Activated naive CD8-positive, alpha-beta T cell treated with anti-CD3 and anti-CD28 coated beads, Interleukin-2, amount 10 ng/mL, durations not matched to agents 7 days and 5 days (primary cell): ENCODE measurements at places on chromosomes 3 and 15. TPM values are rescaled to one million over a fixed set of nuclear protein-coding genes. Genes with fewer than 3 reads are reported as not detected.

The FRMD5 gene
- 0.26 TPM for total RNA-seq

The LDHAL6B gene
- total RNA-seq: not detected

The CCR4 gene
- total RNA-seq: 17.5 TPM

GRCh38 chr3:106056931-106057330 is 188.1 kb upstream of the CBLB start:
- H3K4me1 ChIP-seq: peaks cover 7% of the 10 kb centered on the region
- H3K4me3 ChIP-seq: no peak overlapping the region
- no peaks in the 10 kb centered on the region for H3K27me3 ChIP-seq
- no peak overlapping the region for H3K27ac ChIP-seq
- H3K36me3 ChIP-seq: peaks cover 7% of the 10 kb centered on the region

- DNase-seq: peak; percentile 40
- peaks cover 78% of the 10 kb centered on the region for H3K27me3 ChIP-seq
- peaks cover 12% of the 10 kb centered on the region for H3K4me1 ChIP-seq
- peak within 1 kb of the TSS; percentile 31 for H3K27ac ChIP-seq
- peaks cover 3% of the 10 kb centered on the region for H3K36me3 ChIP-seq
These were observed at the start of gene MEGF11 for GRCh38 chr15:66253418-66254088. Gene MEGF11, minus strand, starts transcription at chr15:66253750. Its CDS starts 125,347 bp downstream, at chr15:66128403.

DNA sequence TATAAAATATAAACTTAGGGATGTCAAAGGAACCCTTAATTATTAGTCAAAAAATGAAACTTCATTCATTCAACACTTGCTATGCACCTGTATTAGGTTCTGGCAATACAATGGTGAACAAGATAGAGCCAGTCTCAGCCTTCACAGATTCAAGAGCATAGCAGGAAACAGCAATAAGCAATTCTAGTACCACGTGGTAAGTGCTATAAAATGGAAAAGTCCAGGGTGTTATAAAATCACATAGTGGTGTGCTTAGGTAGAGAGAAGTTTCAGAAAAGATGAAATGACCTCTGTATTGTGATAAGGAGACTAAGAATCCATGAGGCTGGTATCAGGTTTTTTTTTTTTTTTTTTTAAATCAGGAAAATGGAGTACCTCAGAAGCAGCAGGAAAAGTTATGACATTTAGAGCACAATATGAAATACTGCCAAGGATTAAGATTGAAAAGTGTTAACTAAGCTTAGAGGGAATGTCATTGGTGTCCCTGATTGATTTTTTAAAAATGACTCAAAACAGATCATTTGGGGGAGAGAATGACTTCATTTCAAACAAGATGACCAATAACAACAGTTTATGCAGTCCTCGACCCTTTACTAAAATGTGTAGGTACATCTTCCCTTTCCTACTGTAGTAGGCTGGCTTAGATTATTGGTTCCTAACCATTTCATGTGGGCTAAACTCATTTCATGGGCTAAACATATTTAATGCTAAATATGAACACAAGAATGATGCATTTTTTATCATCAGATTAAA is 5.0 kb downstream of the TOMM70 start:
- no peak overlapping the region for H3K4me3 ChIP-seq
- H3K4me1 ChIP-seq: peaks cover 41% of the 10 kb centered on the region
- no peak for DNase-seq
- no peaks in the 10 kb centered on the region for H3K27me3 ChIP-seq
- H3K36me3 ChIP-seq: peaks cover 12% of the 10 kb centered on the region

DNA sequence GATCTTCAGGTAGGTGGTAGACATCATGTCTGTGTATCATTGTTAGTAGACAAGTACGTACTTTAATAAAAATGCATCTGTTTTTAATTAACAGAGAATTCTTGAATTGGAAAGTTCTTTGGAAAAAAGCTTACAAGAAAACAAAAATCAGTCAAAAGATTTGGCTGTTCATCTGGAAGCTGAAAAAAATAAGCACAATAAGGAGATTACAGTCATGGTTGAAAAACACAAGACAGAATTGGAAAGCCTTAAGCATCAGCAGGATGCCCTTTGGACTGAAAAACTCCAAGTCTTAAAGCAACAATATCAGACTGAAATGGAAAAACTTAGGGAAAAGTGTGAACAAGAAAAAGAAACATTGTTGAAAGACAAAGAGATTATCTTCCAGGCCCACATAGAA is 149.1 kb upstream of the LRRFIP2 start:
- no peak for DNase-seq
- peaks cover 14% of the 10 kb centered on the region for H3K4me1 ChIP-seq
- no peak overlapping the region for H3K27ac ChIP-seq
- peaks cover 55% of the 10 kb centered on the region for H3K36me3 ChIP-seq

- no peak overlapping the region for H3K27ac ChIP-seq
- no peak overlapping the region for H3K4me3 ChIP-seq
- H3K36me3 ChIP-seq: no peaks in the 10 kb centered on the region
- no peaks in the 10 kb centered on the region for H3K4me1 ChIP-seq
- no peaks in the 10 kb centered on the region for H3K27me3 ChIP-seq
These were observed 76.0 kb downstream of the PTPRG start for GRCh38 chr3:61637088-61638051.

DNA sequence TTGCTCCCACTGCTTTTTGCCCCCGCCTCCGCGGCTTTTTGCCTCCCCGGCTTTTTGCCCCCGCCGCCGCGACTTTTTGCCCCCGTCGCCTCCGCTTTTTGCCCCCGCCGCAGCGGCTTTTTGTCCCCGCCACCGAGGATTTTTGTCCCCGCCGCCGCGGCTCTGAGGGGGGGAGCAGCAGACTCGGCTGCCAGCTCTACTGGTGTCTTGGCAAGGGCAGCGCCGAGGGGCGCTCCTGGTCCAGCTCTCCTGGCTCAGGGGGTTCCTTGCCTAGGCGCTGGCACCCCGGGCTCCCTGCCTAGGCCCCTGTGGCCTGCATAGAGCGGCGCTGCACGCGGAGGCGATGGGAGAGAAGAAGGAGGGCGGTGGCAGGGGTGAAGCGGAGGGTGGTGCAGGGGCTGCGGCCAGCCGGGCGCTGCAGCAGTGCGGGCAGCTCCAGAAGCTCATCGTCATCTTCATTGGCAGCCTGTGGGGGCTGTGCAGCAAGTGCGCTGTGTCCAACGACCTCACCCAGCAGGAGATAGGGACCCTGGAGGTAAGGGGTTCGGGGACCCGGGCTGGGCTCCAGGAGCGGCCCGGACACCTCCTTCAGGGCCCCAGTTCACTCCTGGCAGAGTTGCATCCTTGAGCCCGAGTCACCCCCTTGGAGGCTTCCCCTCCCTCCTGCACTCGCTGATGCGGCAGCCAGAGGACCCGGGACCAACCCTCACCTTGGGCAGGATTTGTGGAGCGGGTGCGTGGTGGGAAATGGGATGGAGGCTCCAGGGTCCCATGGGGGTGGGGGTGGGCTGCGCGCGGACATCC is 642.4 kb downstream of the GOLGA6L6 start:
- no peak overlapping the region for H3K27ac ChIP-seq
- H3K27me3 ChIP-seq: no peaks in the 10 kb centered on the region
- peaks cover 4% of the 10 kb centered on the region for H3K36me3 ChIP-seq
- no peak overlapping the region for H3K4me3 ChIP-seq
- no peaks in the 10 kb centered on the region for H3K4me1 ChIP-seq

DNA sequence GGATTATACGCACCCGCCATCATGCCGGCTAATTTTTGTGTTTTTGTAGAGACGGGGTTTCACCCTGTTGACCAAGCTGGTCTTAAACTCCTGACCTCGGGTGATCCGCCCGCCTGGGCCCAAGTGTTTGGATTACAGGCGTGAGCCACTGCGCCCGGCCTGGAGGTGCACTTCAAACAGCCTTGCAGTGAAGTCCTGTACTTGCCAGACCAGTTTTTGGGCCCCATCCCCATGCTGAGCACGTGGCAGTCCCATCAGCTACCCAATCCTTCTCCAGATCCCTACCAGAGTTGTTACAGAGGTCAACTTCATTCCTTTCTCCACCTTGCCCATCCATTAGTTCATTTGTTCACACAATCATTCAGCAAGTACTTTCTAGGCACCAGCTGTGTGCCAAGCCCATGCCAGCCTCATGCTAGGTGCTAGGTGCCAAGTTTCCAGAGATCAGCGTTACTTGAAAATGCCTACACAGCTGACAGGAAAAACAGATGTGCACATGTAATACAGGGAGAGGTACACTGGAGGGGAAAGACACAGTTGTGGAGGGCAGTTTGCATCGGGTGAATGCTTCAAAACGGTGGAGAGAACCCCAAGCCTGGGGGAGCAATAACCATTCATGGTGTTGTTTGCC is 2.2 kb downstream of the DNAH1 start:
- H3K4me1 ChIP-seq: peaks cover 10% of the 10 kb centered on the region
- H3K27me3 ChIP-seq: no peaks in the 10 kb centered on the region
- no peak overlapping the region for H3K27ac ChIP-seq
- H3K36me3 ChIP-seq: no peaks in the 10 kb centered on the region

DNA sequence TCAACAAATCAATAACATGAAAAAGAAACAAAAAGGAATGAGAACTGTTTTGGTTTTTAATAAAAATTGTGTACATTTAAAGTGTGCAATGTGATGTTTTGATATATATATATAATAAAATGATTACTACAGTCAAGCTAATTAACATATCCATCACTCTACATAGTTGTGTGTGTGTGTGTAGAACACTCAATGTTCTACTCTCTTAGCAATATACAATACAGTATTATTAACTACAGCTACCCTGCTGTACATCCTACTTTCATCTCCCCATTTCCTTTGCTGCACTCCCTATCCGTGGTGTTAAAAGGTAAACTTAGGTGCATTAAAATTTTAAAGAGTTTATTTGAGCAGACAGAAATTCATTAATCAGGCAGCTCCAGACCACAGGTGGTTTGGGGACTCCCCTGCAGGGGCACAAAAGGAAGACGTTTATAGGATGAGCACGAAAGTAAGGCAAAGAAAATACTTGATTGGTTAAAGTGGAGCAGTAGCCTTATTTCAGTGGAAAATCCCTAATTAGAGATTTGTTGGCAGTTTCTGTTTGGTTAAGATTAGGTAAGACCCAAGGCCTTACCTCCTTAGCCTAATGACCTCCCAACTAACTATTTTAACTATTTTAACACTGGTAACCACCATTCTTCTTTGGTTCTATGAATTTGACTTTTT is 61.8 kb upstream of the SNRK start:
- peaks cover 21% of the 10 kb centered on the region for H3K36me3 ChIP-seq
- no peaks in the 10 kb centered on the region for H3K27me3 ChIP-seq
- H3K27ac ChIP-seq: no peak overlapping the region
- no peak for DNase-seq
- H3K4me3 ChIP-seq: peak overlapping the region; percentile 56

- peak overlapping the region; percentile 23 for H3K4me3 ChIP-seq
- peaks cover 13% of the 10 kb centered on the region for H3K4me1 ChIP-seq
- peak overlapping the region; percentile 70 for H3K27ac ChIP-seq
- H3K36me3 ChIP-seq: peaks cover 6% of the 10 kb centered on the region
These were observed 55.8 kb downstream of the GUCA1C start for GRCh38 chr3:108897883-108898282.

GRCh38 chr3:134060561-134061385 is 31.0 kb upstream of the SLCO2A1 start:
- no peak for DNase-seq
- H3K27me3 ChIP-seq: peaks cover 10% of the 10 kb centered on the region
- H3K36me3 ChIP-seq: no peaks in the 10 kb centered on the region
- H3K4me3 ChIP-seq: no peak overlapping the region

GRCh38 chr3:11480663-11481298 is 162.9 kb downstream of the VGLL4 start:
- DNase-seq: no peak
- H3K27ac ChIP-seq: no peak overlapping the region
- no peak overlapping the region for H3K4me3 ChIP-seq
- peaks cover 1% of the 10 kb centered on the region for H3K36me3 ChIP-seq
